Activated CD4-positive, alpha-beta memory T cell treated with anti-CD3 and anti-CD28 coated beads for 36 hours (primary cell): ENCODE measurements at places on chromosomes 16 and 17. TPM values are rescaled to one million over a fixed set of nuclear protein-coding genes. Genes with fewer than 3 reads are reported as not detected.

GRCh38 chr16:51321251-51321650 lies 170.2 kb upstream of the SALL1 start:
- no peak for DNase-seq

GRCh38 chr16:51034481-51035109 lies 116.5 kb downstream of the SALL1 start:
- DNase-seq = no peak

GRCh38 chr16:48860341-48860740 lies 250.4 kb upstream of the N4BP1 start:
- DNase-seq = no peak

DNA sequence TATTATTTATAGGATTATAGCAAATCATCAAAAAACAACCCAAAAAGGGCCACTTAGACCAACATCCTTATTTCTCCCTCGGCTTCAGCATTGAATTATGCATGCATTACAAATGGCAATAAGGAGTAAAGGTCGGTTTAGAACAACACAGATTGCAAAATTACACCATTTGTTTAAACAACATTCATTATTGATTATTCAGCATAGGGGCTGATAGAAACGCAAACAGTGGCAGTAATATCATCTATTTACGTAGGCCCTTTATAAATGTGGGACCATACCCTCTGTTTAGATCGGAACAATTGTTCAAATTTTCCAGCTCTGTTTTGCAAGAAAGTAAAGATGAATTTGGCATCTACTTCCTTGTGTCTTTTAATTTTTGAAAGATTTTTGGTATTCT lies 153.3 kb downstream of the WWOX start:
- no peak for DNase-seq

The MAF gene
- total RNA-seq = 345 TPM

The HOXB3 gene
- total RNA-seq = 2.6 TPM

DNA sequence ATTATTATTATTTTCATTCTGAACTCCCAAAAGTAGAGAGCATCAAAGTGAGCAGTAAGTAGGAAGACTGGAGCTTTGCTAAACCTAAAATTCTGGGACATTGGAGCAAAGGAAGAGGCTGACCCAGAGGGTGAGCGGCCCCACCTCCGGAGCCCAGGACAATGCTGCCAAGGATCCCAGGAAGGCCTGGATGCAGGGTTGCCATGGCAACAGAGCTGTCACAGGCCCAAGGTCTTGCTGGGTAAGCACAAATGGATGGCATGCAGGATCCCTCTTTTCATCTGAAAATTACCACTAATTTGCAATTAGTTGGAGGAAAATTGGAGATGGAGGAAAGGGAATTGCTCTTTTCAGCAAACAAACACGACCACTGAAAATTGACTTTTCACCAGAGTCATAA lies 457.9 kb upstream of the CDH5 start:
- no peak for DNase-seq

GRCh38 chr16:17770104-17770503 lies 299.3 kb upstream of the XYLT1 start:
- DNase-seq = no peak

The CDH3 gene
- 5.3 TPM for total RNA-seq

GRCh38 chr17:79842656-79843473 lies 3.6 kb upstream of the CBX4 start:
- DNase-seq = peak; percentile 44

The SYNGR2 gene
- 87.7 TPM for total RNA-seq

GRCh38 chr16:12811441-12812383 lies 8.0 kb upstream of the CPPED1 start:
- DNase-seq = no peak

GRCh38 chr16:66523861-66524354 lies 26.0 kb downstream of the TK2 start:
- DNase-seq = peak; percentile 58

GRCh38 chr17:69828087-69828486 lies 246.9 kb upstream of the KCNJ16 start:
- no peak for DNase-seq

GRCh38 chr17:43608313-43608712 lies 53.4 kb downstream of the MEOX1 start:
- peak; percentile 81 for DNase-seq

DNA sequence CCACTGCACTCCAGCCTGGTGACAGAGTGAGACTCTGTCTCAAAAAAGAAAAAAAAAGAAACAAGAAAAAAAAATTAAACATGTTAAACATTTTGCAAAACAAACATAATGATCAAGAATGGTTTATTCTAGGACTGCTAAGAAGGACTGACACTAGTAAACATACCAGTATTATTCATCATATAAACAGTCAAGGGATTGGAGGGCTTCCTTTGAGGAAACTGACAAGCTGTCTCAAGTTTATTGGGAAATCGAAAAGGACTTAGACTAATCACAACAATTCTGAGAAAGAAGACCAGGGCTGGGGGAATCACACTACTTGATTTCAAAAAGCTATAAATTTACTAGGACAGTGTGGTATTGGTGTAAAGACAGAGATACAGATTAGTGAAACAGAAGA lies 75.5 kb downstream of the MYH10 start:
- DNase-seq = no peak

DNA sequence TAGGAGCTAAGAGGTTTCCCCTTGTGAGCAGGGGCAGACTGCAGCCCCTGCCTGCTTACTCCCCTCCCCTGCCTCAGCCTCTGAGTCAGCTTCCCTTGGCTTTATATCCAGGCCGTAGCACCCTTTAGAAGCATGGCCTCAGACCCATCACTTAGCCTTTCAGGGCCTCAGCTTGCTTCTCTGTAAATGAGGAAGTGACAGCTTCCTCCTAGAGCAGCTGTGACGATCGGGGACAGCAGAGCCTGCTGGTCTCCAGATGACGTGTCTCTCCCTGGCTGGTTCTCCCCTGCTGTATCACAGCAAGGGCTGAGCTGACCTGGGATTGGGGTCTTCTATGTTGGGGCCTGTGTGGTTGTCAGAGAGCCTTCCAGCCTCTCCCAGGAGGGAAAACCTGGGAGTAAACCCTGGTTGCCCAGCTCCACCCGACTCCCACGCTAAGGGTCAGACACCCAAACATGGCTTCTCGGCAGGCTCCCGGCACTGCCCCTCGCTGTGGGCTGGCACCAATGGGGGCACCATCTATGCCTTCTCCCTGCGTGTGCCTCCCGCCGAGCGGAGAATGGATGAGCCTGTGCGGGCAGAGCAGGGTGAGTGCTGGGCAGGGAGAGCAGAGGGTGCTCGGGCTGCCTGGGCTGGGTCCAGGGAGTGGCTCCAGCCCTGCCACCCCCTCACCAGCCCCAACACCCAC lies 16.3 kb upstream of the MYO15B start:
- no peak for DNase-seq

GRCh38 chr16:65634291-65634690 lies 512.4 kb upstream of the CDH11 start:
- no peak for DNase-seq

- DNase-seq = no peak
Measured at GRCh38 chr16:12201866-12202265, 225.3 kb downstream of the SNX29 start.

- DNase-seq = no peak
Measured at GRCh38 chr16:50941681-50942080, 199.8 kb downstream of the CYLD start.

DNA sequence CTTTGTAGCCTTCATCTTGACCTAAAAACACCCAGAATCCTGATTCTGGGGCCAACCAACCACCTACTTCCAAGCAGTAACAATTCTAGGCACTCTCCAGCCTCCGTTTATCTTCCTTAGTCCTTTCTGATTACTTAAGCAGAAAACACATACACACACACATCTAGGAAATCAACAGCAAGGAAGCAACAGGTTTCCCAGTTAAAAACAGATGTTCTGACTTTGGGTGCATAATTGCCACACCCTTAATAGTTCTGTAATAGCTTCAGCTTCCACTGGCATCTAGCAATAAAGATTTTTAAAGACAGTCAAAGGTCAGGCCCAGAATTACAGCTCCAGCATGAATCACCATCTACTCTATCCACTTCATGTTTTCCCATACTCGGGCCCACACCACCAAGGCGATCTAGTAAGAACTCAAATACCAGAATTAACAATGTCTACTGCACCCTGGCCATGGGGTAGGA lies 2.6 kb downstream of the ARHGAP17 start:
- DNase-seq = peak; percentile 30

- no peak for DNase-seq
Measured at GRCh38 chr16:59180083-59180476, 446.0 kb upstream of the GOT2 start.

DNA sequence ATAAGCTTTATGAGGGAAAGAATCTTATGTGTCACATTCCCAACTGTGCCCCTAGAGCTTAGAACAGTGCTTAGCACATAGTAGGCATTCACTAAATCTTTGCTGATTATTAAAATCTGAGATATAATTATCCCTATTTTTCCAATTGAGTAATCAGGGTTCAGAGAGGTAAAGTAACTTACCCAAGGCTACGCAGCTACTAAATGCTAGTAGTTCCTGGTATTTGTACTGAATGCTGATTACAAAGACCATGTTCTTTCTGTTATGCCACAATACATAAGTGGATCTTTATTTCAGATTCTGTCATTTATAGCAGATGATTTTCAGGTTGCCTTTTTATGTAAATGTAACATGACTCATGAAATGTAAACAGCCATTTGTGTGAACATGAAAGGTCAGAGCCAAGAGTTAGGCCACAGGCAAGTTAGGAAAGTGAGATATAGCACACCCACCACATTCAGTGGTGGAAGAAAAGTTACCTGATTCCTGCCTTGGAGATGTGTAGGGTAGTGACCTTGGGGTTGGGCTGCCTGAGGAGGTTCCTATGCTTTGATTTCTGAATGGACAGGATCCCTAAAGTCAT lies 77.2 kb downstream of the FTO start:
- no peak for DNase-seq

DNA sequence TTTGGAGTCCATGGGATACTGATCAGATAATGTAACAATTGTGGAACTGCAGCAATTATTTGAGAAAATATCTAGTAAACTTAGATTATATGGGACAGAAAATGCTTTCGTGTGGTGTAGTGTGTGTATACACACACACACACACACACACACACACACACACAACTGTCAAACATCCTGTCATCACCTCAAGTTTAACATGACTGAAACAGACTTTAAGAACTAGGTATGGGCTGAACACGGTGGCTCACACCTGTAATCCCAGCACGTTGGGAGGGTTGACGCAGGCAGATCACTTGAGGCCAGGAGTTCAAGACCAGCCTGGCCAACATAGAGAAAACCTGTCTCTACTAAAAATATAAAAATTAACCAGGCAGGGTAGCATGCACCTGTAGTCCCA lies 544 bp upstream of the EVI2A start:
- peak; percentile 59 for DNase-seq

The FBXO39 gene
- not detected for total RNA-seq

The SCN4A gene
- total RNA-seq = 0.75 TPM

- DNase-seq = no peak
Measured at GRCh38 chr16:77443357-77444146, 8.7 kb upstream of the ADAMTS18 start.
